ENCODE measurements at places on chromosomes 7 and 10.

GRCh38 chr10:47450442-47450841, 33.5 kb downstream of the ANXA8 start:
- no peak for DNase-seq

GRCh38 chr7:2575046-2575732, 16.4 kb downstream of the IQCE start:
- DNase-seq, result no peak

DNA sequence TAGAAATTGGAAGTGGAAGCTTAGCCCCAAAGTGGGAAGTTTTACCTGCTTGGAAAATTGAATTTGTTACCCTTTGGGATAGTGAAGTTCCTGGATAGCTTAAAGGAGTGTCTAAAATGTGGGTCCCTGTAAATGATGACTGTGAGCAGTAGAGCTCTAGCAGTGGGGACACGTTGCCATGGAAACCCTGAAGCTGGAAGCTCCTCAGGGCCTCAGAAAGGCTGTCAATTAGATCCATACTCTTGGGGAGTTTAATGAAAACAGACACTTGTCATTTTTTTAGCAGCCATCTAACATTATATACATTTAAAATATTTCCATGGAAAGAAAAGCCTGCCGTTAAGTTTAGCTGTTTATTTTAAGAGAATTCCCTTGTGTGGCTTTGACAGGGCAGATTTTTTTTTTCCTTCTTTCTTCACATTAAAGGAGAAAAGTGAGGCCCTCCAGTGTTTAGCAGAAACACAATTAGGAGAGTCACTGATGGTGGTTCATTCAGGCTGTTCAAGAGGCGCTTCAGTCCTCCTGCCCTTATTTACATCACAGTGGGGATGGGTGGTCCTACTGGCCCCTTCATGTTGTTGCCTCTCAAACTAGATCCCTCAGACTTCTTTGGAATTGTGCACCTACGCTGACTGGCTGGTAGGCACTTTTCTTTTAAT, 518.4 kb downstream of the CCSER2 start:
- no peak for DNase-seq

GRCh38 chr7:12637819-12638592, 49.4 kb upstream of the ARL4A start:
- no peak for DNase-seq

DNA sequence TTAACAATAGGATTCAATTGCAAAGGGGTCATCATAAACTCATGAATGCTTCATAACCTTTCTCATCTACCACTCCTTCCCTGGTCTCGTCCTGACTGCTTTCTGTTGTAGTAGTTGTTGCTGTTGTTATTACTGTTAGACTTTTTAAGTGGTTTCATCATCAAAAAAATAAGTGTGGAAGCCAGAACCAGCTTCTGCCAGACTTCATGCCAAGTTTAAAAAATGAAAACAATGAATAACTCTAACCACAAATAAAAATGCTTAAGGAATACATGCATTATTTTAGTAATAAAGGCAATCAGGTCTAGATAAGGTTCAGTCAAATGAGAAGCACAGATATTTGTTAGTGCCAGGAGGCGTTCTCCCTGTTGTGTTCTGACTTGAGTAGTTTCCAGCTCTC, 85.4 kb downstream of the PCLO start:
- DNase-seq, result no peak

GRCh38 chr7:30879139-30880124, 32.2 kb upstream of the AQP1 start:
- no peak for DNase-seq

DNA sequence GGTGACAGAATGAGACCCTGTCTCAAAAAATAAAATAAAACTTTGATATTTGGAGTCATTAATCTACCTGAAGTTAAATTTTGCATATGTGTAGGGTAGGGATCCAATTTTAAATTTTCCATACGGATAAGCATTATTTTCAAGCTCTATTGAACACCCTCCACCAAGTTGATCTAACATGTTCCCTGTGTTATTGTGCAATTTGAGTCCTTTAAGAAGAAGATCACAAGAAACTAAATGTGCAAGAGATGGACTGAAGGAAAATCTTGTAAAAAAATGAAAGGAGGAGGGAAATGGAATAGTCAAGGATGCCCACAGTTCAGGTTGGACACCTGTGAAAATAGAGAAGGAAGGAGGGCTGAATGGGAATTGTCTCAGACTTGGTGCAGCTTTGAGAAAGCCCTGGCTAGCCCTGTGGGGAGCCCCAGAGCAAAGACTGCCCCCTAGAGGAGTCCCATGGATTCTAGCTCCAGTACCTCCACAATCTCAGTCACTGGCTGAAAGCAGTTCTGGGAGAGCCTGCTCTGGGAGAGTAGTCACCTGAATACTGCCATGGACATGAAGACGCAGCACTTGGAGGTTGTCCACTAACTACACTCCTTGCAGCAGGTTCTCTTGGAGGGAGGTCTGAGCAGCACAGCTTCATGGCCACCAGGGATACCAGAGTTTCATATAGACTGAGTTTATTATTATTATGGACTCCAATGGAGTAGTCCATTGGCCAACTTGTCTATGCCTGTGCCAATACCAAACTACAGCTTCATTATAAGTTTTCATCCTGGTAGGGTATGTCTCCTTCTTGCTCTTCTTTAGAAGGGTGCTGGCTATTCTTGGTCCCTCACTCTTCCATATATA, 5.7 kb upstream of the TIAL1 start:
- DNase-seq, result no peak

- DNase-seq, result no peak
Observed at GRCh38 chr10:78971094-78971682, 97.6 kb upstream of the ZMIZ1 start.

- no peak for DNase-seq
Observed at GRCh38 chr10:44968500-44969400, 9.1 kb downstream of the RASSF4 start.

DNA sequence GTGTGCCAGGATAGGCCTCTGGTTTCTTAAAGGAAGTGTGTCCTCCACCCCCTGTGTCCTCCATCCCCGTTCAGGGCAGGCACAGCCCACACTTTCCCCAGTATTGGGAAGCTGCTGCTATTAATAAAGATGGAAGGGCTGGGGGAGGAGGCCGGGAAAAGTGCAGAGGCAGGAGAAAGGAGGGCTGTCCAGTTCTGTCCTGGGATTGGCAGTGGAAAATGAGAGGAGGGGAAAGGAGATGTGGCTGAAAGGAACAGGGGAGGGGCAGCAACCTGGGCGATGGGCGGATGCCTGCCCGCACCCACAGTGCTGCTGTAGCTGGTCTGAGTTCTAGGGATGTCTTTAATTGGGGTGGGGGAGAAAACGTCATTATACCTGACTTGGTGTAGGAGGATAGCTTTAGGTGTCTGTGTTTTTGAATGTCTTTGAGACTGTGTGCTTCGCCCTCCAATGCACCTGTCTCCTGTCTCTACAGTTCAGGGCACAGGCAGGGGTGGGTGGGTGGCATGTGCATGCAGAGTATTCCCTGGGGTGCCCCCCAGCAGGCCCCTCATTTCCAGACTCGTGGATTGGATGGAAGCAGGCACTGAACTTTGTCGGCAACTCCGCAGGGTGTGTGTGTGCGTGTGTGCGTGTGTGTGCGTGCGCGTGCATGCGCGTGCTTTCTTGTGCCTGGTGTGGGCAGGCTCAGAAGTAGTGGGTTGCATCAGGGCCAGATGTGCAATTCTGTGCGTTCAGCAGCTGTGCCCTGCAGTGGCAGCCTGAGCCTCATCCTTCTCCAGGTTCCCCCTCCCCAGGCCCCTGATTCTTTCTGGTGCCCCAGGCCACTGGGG, 2.5 kb downstream of the TRIM8 start:
- peak; percentile 27 for DNase-seq

- DNase-seq, result no peak
Observed at GRCh38 chr10:108608860-108609259, 1314.5 kb downstream of the XPNPEP1 start.

DNA sequence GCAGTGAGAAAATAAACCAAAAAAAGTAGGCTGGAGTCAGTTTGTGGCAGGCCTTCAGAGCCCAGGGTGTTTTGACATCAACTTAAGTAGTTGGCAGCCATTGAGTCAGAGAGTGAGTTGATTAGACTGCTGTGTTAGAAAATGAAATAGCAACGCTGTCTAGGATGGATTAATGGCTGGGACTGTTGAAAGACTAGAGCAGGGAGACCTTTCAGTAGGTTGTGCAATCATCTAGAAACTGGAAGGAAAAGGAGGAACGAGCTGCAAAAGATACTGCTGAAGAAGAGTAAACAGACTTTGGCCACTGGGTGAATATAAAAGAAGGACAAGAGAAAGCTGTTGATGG, 28.6 kb upstream of the TRIL start:
- no peak for DNase-seq

- DNase-seq, result no peak
Observed at GRCh38 chr10:102470579-102471546, 19.5 kb upstream of the C10orf95 start.

GRCh38 chr10:103265717-103266329, 11.1 kb upstream of the INA start:
- no peak for DNase-seq

DNA sequence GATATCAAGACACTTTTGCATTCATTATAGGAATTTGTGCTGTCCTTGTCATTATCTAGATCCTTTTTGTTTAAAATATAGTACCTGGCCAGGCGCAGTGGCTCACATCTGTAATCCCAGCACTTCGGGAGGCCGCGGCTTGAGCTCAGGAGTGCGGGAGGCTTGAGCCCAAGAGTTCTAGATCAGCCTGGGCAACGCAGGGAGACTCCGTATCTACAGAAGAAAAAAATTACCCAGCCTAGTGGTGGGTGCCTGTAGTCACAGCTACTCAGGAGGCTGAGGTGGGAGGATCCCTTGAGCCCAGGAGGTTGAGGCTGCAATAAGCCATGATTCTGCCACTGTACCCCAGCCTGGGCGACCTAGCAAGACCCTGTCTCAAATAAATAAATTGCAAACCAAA, 621 bp upstream of the MORN4 start:
- DNase-seq, result no peak

GRCh38 chr7:69677881-69678493, 79.7 kb downstream of the AUTS2 start:
- DNase-seq, result no peak

GRCh38 chr10:129706523-129706922, 239.5 kb downstream of the MGMT start:
- no peak for DNase-seq

- no peak for DNase-seq
Observed at GRCh38 chr10:78349165-78349516, 315.5 kb downstream of the RPS24 start.

- DNase-seq, result no peak
Observed at GRCh38 chr10:60662917-60663614, 115.2 kb upstream of the CDK1 start.

DNA sequence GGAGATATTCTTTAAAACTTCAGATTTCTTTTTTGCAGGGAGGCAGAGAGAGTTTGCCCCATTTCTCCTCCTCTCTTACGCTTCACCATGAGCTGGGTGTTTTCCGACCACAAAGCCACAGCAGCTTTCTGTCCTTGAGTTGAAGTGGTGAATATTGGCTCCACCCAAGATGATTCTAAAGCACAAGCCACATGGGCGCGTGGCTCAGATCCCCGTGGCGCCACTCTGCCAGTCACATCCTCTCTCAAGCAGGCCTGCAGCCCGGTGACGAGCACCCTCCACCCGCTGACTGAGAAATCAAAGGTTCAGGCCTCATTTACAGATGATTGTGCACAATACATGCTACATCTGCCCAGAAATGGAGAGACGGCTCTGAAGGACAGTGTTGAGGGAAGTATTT, 27.6 kb upstream of the RNF32 start:
- peak; percentile 66 for DNase-seq

DNA sequence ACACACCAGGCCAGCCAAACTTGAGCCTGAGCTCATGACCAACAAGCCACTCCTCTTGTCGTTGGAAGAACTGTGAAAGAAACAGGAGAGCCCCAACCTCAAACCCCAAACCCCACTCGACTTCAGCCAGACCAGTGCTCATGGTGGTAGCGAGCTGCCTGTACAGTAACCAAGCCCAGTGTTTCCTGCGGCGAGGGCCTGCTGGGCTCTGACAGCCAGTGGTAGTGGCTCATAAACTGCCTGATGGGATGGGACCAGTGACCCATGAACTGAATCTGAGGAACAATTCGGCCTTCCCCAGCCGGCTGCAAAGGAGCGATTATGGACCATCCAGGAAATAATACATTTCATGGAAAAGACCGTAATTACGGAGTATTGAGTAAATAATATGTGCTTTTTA, 191.9 kb downstream of the RPS24 start:
- no peak for DNase-seq

DNA sequence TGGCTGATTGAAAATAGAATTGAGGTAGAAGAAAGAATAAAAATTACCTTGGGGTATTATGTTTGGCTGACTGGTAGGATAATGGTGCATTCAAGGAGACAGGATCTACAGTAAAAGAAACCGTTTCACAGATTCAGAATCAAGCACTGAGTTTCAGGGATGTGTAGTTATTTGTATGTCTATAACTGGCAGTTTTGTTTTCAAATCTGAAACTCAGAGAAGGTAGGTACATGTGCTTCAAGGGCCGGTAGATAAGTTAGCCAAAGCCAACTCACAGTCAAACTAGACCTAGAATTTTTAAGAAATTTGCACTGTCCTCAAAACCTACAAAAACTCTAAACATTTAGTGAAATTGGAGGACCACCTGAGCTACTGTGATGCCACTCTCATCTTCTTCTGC, 191.5 kb downstream of the FOXP2 start:
- no peak for DNase-seq

DNA sequence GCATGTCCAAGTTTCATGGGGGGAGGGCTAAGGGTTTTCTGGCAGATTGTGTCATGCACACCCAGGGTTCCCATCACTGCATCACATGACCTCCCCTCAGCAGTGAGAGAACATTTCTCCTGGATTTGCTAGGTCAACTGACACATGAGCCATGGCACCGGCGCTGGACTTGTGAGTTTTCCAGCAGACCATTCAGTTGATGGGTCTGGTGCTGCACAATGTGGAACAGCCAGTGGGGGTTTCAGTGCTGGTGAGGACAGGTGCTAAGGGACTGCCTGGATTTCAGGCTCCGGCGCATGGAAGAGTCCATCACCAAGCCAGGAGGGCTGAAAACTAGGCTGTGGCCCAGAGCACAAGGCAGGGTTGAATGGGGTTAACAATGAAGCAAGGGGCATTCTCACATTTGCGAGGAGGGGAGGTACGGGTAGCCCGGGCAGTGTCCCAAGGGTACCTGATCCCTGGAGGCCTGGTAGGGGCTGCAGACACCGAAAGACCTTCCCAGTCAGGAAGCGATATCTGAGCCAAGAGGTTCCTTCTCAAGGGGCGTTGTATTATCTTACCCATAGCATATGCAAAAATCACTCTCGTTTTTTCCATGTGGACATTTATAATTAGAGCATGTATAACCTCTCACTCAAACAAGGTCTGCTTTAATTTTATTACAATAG, 203.0 kb downstream of the TNS3 start:
- DNase-seq, result no peak

GRCh38 chr10:117542706-117543224, at the start of gene EMX2:
Gene EMX2, plus strand, starts transcription at chr10:117542746. Its CDS starts 522 bp downstream, at chr10:117543268.
- no peak for DNase-seq

Data from activated CD4-positive, alpha-beta T cell treated with anti-CD3 and anti-CD28 coated beads for 1 hour (primary cell).